NCI-H524 (cell line): ENCODE measurements at places on chromosomes 2 and 18.

- DNase-seq: peak; percentile 94
These were observed 352.6 kb downstream of the SS18 start for GRCh38 chr18:25737710-25738311.

- no peak for DNase-seq
These were observed 103.2 kb upstream of the OTX1 start for GRCh38 chr2:62947403-62947802.

- peak; percentile 84 for DNase-seq
These were observed 191.7 kb downstream of the PRKCE start for GRCh38 chr2:45843136-45843535.

GRCh38 chr2:227411320-227411989 lies 23.7 kb upstream of the SCYGR1 start:
- DNase-seq: no peak

- no peak for DNase-seq
These were observed 346.9 kb downstream of the MEIS1 start for GRCh38 chr2:66781804-66782203.

- no peak for DNase-seq
These were observed 326.2 kb downstream of the SETBP1 start for GRCh38 chr18:45006934-45007333.

DNA sequence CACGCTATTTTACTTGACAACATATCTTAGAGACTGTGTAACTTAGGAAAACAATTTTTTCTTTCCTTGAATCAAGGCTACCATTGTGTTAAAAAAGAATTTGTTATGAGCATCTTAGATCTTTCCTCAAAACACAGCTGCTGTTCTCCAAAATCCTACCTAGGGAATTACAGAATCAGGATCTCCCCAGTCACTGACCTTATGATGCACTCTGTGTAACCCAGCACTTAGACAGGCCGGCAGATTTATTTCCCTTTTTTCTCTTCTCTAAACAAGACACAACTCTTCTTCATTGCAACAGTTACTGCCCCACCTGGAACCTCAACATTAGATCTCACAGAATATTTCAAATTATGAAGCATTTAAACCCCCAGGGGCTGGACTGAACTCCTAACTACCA lies 13.5 kb upstream of the C2orf15 start:
- no peak for DNase-seq

GRCh38 chr2:182587831-182588230 lies 128.2 kb upstream of the DNAJC10 start:
- DNase-seq: no peak
